ENCODE measurements at places on chromosomes 7 and 10.

- DNase-seq: no peak
These were observed 127.8 kb upstream of the LANCL2 start for GRCh38 chr7:55237156-55237893.

DNA sequence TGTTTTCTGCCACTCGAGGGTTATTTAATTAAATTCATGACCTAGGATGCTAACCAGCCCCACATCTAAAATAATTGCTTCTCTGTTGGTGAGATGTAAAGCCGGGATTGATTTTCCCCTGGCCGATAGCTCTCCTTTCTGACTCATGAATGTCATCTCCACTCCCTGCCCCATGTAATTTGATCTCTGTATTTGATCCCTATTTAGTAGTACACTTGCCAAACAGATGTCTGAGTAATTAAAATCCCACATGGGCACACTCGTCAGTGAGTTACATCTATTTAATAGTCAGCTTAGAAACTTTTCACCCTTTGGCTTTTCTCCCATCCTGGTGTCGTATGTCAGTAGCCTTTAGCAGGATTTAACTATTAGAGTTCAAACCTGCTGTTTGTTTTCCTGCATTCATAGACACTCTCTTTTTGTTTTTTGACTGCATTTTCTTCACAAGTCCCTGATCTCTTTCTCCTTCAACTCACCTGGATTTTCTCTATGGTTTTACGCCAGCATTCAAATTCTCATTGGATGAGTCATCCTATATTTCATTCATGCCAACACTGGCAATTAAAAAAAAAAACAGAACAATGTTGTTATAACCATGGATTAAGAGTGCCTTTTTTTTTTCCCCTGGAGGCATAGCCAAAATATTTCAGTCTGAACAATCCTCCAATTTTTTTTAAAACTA, 82.7 kb downstream of the SPAG6 start:
- DNase-seq: peak; percentile 64

DNA sequence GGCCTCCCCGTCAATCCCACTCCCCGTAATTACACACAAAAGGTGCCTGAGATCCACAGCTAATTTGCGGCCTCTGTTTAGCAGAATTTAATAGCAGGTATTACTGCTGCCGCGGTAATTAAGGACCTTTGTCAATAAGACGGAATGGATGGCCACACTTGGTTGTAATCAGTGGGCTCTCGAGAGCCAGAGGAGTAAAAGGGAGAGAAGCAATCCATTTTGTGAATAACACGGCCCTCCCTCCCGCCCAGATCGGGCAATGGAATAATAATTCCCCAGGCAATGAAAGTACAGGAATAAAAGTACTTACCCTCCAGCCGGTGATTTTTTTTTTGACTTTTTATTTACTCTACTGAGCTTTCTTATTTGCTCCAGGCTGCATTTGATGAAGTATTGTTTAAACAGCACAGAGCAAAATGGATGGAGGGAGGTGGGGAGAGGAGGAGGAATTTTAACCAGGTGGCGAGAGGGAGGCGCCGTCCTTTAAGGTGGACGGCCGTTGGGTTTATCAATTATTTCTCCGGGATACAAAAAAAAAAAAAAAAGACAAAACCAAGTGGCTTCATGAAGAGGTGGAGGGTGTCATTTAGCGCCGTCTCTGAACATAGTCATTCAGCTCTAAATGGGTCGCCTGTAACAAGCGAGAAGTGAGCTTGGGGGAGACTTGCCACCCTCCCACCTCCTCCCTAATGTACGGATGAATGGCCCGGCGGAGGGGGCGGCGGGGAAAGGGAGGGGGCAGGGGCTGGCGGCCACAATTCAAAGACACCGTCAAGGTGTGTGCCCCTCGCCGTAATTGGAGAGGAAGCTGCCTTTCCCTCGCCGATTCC, 120.3 kb downstream of the BUB3 start:
- no peak for DNase-seq

GRCh38 chr7:55252386-55252785, 112.8 kb upstream of the LANCL2 start:
- DNase-seq: no peak

- DNase-seq: peak; percentile 24
These were observed 161.2 kb downstream of the CELF2 start for GRCh38 chr10:11178606-11179515.

GRCh38 chr10:112279433-112279832, 3.8 kb upstream of the TECTB start:
- no peak for DNase-seq

DNA sequence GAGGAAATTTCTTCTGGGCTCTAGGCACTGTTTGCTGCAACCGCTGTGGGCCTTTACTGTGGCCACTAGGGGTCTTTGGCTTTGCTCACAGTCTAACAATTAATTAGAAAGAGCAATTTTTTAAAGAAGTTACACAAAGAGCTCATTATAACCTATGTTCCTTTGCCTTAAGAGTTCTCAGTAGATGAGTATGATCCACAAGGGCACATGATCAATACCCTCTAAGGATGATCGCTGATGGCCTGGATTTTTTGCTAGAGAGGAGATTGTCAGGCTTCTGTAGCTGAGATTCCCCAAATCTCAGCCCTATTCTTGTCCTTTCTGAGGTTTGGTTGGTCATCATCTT, 80.8 kb upstream of the RHOBTB1 start:
- DNase-seq: no peak

DNA sequence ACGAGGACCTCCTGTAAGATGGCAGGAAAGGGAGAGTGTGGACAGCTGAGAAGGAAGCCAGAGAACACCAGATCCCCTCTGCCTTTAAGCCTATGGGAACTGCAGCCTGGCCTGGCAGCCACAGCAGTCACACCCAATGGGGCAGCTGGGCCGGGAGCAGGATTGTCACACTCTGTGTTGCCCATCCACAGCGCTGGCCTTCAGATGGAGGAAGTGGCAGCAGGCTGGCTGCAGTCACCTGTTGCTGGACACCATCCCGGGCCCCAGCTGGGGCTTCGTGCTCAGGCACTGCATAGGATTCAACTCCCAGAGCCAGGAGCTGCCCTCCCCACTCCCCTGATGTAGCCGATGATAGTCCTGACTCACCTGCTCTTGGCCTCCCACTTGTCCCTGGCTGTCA, 114.4 kb downstream of the COL13A1 start:
- DNase-seq: no peak

DNA sequence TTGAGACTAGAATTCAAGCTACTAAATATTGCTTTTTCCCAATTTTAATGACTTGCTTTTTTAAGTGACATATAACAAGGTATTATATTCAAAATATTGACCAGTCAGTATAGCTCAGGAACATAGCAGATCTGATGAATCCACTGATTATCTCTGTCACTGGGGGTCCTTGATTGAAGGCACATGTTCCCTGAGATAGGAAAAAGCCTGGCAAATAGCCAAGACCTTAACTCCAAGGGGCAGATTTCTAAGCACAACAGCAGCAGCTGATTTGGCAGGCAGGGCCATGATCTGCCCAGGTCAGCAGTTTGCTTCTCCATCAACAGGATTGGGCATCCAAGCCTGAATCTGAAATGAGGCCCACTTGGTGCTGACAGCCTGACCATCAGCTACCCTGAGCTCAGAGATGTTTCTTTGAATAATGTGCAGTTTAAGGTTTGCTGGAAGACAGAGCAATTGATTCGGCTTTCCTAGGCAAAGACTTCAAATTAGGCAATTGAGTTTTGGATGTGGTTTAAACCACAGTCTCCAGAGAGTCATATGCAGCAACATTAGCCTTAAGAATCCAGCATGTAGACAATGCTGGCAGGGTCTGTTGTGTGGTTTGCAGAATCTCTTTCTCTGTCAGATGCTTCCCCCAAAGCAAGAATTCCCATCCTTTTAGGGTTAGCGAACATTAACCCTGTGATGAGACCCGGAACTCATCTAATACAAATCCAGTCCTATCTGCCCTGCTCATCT, 352.6 kb downstream of the ADRA2A start:
- no peak for DNase-seq

DNA sequence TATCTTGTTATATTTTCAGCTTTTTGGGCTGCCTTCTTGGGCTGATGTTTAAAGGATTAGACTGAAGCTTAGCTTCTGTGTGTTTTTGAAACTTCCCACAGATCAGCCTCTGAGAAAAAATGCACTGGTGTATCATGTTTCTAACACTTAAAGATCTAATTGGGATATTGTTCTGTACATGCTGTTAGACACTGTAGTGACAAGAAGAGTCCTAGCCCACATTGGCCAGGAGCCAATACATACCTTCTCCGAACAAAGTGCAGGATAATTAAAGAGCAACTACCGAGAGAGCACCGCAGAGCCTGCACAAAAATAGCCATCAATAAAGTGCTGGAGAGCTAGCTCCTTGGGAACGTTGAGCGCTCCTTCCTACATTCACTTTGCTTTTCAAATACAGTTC, 289.4 kb upstream of the SP8 start:
- no peak for DNase-seq

DNA sequence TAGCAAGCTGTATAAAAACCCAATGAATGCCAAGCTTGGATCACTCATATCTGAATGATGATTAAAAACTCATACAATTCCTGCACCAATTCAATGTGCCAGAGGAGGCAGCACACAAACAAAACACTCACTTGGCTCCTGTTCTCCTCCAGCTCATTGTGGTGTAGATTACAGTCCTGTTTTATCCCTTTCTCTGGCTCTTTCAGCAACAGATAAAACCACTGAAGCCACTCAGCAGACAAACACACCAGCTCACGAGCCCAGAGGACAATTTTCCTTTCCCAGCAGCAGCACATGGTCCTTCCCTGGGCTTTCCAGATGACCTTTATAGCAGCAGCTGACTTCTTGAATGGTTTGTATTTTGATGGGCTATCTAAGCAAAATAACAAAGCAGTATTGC, 107.3 kb upstream of the STARD3NL start:
- DNase-seq: no peak

GRCh38 chr7:157509226-157509625, 172.4 kb downstream of the DNAJB6 start:
- no peak for DNase-seq

DNA sequence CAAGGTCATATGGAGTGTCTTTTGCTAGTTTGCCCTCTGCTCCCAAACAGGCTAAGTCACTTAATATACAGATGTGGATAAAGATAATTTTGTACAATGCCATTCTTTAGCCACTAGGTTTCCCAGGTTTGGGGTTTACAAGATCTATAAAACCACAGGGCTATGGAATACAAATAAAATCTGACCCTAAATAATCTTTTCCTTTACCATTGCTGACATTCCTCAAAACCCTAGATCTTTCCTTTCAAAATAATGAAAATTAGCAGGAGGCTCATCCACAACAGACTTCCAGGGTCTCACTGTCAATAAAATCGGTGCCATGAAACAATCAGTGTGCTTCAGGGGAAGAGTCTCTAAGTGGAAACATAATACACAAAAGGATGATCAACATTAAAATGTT, 148.4 kb downstream of the CPEB3 start:
- DNase-seq: no peak

- no peak for DNase-seq
These were observed 30.1 kb downstream of the NEUROD6 start for GRCh38 chr7:31310321-31310935.

GRCh38 chr10:132977076-132977475, 34.7 kb upstream of the CFAP46 start:
- DNase-seq: no peak

DNA sequence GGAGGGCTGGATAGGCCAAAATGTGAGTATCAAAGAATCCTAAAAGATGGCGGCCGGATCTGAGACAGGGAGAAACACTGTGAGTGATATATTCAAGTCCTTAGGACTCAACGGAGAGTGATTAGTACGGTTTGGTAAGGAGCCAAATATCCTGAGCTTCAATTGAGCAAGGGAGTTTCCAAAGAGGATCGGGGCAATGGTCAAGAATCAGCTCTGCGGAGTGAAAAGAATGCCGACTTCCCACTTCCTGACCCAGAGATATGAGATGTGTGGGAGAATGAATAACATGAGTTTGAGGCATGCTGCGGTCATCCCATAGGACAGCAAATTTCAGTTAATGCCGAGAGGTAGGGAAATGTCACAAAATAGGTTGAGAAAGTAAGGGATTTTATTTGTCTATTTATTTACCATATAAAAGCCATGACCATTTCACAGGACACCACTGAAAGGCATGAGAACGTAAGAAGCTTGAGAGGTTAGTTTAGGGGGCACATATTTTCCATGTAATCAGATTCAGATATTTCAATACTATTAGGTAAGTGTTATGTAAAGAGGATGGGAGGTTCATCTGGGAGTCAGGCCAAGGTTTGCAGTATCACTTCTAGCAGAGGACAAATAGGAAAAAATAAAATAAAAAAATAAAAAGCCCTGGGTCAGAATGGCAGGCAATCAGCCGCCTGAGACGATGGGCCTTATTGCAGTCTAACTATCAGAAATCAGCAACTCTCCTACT, 165.6 kb downstream of the HGF start:
- peak; percentile 100 for DNase-seq

GRCh38 chr7:25545124-25546008, 317.1 kb upstream of the NPVF start:
- DNase-seq: no peak

- no peak for DNase-seq
These were observed 50.5 kb downstream of the CPVL start for GRCh38 chr7:29095631-29096445.

DNA sequence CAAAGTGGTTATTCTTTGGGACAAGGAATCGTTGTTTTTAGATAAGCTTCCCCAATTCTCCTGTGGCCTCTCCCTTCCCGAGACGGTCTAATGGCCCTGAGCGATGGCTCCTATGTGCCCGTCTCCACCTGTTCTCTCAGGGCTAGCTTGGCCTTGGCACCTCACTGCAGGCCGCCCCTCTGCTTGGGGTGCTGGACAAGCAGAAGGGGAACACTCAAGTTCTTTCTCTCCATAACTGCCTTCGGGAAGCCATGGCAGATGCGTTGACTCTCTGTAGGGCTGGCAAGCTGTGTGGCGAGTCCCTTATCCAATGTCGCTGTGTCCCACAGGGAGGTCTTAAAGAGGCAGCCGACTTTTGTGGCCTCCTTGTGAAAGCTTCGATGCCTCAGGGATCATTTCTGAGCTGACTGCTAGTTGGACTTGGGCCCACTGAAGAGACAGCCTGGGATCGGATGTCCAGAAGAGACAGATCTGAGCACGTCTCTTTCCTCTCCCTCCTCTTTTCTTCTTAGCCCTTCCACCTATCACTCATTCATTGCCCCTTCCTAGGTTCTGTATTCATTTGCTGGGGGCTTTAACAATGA, 70.8 kb downstream of the GRK5 start:
- no peak for DNase-seq

- DNase-seq: no peak
These were observed 113.1 kb upstream of the VSTM2A start for GRCh38 chr7:54429111-54429510.

GRCh38 chr10:123786896-123787295, 104.7 kb downstream of the CPXM2 start:
- no peak for DNase-seq

- no peak for DNase-seq
These were observed 39.9 kb downstream of the ST8SIA6 start for GRCh38 chr10:17414484-17414883.

All from RCC 7860 (cell line).